ENCODE measurements at places on chromosomes 7 and 10.

DNA sequence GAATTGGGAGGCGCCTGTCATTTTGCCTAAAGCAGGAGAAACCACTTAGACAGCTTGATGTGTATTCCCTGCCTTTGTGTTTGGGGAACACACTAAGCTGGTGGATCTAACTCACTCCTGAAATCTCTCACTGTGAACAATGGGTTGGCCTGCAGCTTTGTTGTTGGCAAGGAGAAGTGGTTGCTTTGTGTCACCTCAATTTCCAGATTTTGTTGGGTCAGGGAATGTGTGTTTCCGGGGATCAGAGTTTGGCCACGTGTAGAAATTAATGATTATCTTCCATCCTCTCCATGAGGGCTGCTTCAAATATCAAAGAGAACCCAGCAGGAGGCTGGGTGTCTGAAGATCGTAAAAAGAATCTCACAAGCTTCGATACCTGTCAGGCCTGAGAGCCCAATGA, 27.8 kb downstream of the A1CF start:
- no peak for DNase-seq

DNA sequence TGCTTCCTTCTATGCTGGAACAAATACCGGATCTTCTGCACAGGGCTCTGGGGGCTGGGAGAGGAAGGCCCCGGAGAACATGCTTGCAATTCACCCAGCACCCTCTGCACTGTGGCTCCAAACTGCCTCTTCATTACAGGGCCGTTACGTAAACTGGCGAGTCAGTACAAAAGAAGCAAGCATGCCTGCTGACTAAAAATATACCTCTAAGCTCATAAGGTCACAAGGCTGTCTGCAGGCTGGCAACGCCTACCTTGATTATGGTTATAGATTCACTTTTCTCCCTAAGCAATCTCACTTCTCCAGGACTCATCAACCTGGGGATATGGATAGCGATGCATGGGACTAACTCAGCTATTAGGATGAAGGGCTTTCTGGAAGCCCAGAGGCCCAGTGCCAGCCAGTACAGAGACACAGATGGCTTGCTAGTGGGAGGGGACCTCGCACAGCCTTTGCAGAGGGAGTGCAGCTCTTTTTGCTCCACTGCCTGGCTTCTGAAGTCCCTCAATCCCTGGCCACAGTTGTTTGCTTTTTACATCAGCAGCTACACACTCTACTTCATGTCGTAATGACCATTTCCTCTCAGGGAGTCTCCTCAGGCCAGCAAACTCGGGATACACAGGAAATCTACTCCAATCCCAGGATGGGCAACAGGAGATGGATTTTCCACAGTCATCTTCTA, 96.1 kb downstream of the SH3PXD2A start:
- no peak for DNase-seq

DNA sequence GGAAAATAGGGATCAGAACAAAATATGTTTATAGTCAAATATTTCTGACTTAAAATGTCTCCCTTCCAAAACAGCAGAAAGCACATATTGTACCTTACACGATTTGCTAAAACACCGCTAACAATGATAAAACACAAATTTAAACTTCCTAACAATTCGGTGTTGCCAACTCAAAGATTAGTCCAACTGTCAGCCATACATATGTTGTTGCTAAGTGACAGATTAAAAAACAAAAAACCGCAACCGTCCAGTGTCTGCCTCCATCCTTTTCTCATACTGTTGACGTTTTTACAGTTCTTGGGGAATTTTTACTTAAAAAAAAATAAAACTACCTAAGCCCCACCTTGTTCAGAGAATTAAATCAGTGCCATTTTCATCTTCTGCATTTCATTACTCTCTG, 118.0 kb downstream of the RAB11FIP2 start:
- DNase-seq, result no peak

DNA sequence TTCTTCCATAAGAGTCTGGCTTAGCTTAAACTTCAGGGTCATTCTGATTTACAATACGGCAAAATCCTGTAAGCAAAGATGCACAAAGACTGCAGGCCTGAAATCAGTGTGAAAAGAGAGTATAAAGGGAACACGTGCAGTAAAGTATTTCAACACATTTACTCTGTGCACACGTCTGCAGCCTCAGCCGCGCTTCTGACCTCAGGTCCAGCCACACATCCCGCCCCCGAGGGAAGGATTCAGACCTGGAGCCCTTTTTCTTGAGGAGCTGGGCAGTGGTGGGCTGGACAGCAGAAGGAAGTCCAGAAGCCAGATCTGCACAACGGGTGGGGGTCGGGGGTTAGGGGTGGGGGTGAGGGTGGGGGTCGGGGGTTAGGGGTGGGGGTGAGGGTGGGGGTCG, 58.9 kb upstream of the FAM20C start:
- no peak for DNase-seq

DNA sequence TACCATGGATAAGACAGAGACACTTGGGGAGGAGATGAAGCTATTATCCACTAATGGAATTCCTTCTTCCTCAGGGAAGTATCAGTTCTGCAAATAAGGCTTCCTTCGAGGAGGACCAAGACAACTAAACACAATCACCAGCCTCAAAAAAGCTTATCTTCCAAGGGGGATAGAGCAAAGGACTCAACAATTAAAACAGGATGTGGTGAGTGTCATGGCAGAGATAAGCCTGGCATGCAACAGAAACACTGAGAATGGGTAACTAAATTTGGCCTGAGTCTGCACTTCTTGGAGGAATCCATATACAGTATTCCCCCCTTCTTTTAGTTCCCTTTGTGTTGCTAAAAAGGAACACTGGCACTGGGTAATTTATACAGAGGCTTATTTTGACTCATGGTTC, 1285.2 kb downstream of the GATA3 start:
- no peak for DNase-seq

DNA sequence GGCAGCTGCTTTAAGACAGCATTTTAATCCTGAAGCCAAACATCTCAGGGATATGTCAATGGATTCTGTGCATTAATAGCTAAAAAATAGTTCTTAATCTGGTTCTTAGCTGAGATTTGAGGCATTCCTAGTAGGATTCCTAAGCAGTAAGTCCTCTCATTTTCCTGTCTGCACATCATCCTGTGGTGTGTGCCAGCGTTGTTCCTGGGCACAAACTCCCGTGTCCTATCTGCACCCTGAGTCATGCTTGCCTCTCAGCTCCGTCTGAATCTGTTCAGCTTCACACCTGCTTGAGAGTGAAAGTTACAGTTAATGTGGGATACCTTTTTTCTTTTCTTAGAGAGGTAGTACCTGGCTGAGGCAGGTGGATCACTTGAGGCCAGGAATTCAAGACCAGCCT, 19.5 kb downstream of the BAG3 start:
- no peak for DNase-seq

DNA sequence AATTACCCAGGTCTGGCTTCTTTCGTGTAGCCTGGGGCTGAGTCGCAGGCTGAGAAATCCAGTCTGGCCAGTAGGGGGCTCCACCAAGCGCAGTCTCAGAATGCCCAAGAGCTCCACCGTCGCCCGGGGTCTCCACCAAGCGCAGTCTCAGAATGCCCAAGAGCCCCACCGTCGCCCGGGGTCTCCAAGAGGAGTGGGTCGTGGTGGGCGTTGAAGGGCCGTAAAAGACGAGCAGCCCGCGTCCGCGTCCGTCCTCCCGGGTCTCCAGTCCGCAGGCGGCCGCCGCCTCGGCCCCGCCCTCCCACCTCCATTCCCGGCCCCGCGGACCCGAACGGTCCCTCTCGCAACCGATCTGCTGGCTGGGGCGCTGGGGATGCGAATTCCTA, 892 bp upstream of the ZYX start:
- DNase-seq, result peak; percentile 67

GRCh38 chr10:112811741-112812551, 138.1 kb upstream of the TCF7L2 start:
- no peak for DNase-seq

DNA sequence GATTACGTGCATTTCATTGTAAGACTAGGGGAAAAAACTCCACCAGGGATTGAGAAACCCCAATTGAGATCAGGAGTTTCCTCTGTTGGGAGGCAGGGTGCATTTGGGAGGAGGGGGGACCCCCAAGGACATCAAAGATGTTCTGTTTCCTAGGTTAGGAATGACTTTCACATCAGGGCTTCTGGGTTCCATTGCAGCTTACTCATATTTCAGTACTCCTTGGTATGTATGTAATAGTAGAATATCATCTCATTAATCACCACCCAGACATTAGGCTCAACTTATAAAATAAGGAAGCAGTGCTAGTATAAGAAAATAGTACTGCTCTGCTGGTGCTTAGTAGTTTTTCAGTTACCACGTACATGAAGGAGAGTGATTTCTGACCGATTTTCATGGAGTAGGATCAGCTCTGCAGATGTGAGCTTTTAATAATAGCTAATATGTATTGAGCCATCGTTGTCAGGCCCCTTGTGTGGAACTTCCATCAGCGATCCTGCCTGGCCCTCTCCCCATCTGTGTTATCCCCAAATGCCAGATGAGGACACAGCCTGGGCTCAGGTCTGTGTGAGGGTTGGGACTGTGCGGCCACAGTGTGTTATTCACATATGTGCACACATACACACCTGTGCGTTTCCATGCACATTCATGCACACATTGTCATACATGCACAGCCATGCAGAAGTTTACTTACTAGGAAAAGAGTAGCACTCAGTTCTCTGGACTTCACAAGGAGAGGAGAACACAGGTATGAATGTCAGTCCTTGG, 23.5 kb downstream of the UPP1 start:
- DNase-seq, result no peak

GRCh38 chr7:28142650-28143049, 37.9 kb downstream of the JAZF1 start:
- peak; percentile 9 for DNase-seq

DNA sequence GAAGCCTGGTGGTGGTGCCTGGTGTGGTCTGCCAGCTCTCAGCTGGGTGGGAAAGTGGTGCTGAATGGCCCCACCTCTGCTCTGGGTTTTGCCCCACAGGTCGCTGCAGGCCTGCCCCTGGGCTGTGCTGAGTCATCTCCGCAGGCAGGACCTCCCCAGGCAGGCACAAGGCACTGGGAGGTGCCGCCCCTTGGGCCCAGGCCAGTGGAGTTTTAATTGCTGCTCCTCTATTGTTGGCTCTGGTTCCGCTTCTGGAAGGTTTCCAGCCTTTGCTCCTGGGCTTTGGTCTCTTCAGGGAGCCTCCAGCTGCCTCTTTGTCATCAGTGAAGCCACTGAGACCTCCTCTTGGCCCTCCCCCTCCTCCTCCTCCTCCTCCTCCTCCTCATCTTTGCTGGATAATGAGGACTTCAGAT, 180.3 kb upstream of the GRB10 start:
- DNase-seq, result no peak

GRCh38 chr7:34762764-34763163, 104.7 kb downstream of the NPSR1 start:
- no peak for DNase-seq

DNA sequence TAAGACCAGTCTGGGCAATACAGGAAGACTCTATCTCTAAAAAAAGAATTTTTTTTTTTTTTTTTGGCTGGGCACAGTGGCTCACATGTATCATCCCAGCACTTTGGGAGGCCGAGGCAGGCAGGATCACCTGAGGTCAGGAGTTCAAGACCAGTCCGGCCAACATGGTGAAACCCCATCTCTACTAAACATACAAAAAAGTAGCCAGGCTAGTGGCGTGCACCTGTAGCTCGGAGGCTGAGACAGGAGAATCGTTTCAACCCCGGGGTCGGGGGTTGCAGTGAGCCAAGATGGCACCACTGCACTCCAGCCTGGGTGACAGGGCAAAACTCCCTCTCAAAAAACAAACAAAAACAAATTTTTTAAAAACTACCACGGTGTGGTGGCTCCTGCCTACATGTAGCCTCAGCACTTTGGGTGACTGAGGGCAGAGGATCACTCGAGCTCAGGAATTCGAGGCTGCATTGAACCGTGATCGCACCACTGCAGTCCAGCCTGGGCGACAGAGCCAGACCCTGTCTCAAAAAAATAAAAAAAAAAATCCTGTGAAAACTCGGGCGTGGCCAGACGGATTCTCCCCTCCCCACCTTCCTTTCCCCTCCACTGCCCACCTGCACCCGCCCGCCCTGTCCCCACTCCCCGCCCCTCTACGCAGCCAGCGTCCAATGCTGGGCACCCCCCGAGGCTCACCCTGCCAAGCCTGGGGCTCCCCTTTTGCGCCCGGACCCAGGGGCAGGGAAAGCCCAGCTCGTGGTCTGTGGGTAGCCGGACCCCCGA, 745 bp upstream of the ORAI2 start:
- DNase-seq, result no peak

DNA sequence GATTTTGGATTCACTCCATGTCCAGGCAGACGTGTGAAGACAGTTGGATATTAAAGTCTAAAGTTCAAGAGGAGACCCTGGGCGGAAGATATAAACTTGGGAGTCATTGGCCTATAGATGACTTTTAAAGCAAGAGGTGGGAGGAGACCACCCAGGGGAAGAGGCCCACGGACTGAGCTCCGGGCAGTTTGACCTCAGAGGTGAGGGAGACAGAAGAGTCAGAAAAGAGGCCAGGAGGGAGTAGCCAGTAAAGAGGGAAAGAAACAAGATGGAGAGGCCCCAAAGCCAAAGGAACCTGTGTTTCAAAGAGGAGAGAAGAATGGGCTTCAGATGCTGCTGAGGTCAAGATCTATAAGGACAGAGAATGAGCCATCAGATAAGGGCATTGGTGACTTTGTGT, 11.4 kb downstream of the CARD11 start:
- no peak for DNase-seq

DNA sequence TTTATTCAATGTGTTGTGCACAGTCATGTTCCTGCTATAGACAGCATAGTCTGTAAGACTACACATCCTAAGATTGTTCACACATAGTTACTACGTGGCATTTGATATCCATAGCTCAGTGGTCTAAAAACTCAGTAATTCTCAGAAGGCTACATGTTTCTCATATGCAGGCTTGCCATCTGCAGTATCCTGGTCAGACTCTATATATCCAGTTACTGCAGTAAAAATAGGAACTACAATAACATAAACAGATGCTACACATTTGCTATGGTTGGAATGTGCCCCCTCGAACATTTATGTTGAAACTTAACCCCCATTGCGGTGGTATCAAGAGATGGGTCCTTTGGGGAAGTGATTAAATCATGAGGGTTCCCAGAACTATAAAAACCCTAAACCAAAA, 1377.8 kb upstream of the LRRTM3 start:
- no peak for DNase-seq

DNA sequence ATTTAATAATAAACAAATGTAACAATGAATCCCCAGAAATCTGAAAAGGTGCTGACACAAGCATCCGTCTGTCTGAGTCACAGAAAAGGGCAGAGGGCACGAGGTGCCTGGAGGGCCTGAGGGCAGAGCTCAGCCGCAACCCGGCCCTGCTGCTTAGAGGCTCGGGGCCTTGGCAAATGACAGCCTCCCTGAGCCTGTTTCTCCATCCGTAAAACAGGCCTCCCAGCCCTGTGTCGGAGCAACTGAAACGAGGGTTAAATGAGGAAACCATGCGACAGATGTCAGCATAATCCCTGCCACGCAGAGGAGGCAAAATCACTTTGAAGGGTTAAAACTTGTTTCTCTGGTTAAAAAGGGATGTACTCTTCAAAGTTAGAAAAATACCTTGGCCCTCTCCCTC, 24.9 kb downstream of the NUDT1 start:
- DNase-seq, result no peak

DNA sequence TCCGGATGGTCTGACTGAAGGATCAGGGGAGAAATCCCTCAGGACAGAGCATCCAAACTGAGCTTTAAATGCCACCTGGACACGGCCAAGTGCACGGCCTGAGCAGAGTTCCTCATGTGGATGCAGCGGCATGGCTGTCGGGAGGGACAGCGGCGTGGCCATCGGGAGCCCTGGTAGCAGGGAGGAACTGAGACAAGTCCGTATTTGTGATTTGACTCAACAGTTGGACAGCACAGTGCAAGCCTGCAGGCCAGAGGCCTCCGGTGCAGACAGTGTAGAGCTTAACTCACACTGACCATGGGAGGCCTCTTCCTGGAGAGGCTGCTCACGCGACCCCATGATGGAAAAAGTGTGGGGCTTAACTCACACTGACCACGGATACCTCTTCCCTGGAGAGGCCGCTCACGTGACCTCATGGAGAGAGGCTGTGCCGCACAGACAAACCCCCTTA, 207.4 kb downstream of the DIP2C start:
- DNase-seq, result no peak

Data from hypothalamus (tissue), 51 donors.